Activated CD4-positive, alpha-beta T cell treated with anti-CD3 and anti-CD28 coated beads, Interleukin-2, amount 50 U/mL, for 24 hours (primary cell): ENCODE measurements at places on chromosomes 11 and 22.

- no peak for DNase-seq
Observed at GRCh38 chr22:30749272-30749671, 54.6 kb downstream of the OSBP2 start.

- DNase-seq: no peak
Observed at GRCh38 chr11:47651818-47652469, 9.6 kb upstream of the MTCH2 start.

DNA sequence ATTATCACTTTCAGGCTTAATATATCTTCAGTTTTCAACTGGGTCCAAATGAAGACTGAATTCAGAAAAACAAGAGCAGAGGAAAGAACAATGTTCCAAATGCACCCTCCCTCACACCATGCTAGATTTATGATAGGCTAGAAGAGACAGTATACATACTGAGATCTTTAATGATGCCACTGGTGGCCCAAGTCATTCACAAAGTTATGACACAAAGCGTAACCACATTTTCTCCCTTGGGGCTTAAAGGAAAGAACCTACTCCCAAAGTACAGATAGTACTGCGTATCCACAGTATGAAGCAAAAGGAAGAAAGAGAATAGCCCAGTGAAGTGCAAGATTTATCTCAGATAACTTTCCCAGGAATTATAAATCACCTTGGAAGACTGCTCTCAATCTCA, 10.9 kb upstream of the SOX6 start:
- no peak for DNase-seq

GRCh38 chr22:25757686-25758085, 15.7 kb downstream of the MYO18B start:
- no peak for DNase-seq

DNA sequence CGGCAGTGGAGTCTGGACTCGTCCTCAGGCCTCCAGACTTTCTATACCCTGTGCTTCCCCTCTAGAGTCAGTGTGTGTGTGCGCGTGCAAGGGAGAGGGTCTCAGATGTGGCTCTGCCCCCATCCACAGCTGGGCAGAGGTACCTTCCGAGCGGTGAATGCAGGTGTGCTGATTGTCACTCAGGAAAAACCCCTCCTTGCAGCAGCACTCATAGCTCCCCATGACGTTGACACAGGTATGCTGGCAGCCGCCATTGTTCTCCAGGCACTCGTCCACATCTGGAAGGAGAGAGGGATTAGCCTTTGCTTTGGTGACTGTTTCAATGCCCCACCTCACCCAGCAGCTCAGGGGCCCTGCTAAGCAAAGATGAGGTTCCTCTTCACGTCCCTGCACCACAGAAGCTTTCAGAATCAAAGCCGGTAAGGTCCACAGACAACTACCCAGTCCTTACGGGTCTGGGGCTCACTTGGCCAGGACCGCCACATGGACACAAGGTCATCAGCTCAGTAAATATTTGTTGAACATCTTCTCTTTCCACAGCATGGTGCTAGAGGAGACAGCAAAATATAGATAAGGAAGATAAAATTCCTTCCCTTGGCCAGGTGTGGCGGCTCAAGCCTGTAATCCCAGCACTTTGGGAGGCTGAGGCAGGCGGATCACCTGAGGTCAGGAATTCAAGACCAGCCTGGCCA, 16.9 kb downstream of the SCUBE2 start:
- no peak for DNase-seq

- no peak for DNase-seq
Observed at GRCh38 chr11:34104680-34105078, 750 bp upstream of the NAT10 start.
